ENCODE measurements at places on chromosomes 1 and 21. TPM values are rescaled to one million over a fixed set of nuclear protein-coding genes. Genes with fewer than 3 reads are reported as not detected.

The SYDE2 gene
- total RNA-seq, result 2.0 TPM

The VN1R5 gene
- not detected for total RNA-seq

The DNAI4 gene
- total RNA-seq, result not detected

The TRPM2 gene
- total RNA-seq, result 11.1 TPM

The TNFRSF14 gene
- 9.9 TPM for total RNA-seq

The SPRR2F gene
- total RNA-seq, result not detected

The DISP1 gene
- total RNA-seq, result 3.0 TPM

The GIPC2 gene
- total RNA-seq, result not detected

The ARTN gene
- 1.4 TPM for total RNA-seq

The CLEC20A gene
- not detected for total RNA-seq

The GATAD2B gene
- 9.7 TPM for total RNA-seq

The KRTAP12-3 gene
- not detected for total RNA-seq

Measured in A375 (cell line).